ENCODE measurements at places on chromosomes 1 and 21. TPM values are rescaled to one million over a fixed set of nuclear protein-coding genes. Genes with fewer than 3 reads are reported as not detected.

OR2T33 gene
- not detected for total RNA-seq

NLRP3 gene
- total RNA-seq, result 0.97 TPM

COL18A1 gene
- total RNA-seq, result 33.7 TPM

DNA sequence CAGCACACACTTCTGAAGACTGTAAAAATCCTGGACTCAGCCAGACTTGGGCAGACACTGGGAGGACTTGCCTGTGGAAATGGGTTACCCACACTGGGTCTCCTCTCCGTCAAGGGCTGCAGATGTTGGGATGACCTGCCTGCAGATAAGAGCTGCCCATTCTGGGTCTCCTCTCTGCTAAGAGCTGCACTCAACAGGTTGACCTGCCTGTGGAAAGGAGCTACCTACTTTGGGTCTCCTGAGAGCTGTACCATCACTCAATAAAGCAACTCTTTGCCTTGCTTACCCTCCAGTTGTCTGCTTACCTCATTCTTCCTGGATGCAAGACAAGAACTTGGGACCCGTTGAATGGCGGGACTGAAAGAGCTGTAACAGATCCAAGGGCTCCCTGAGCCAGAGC lies 28.2 kb downstream of the ZCCHC17 start:
- no peak for DNase-seq

GRCh38 chr1:200629876-200630514 lies 9.4 kb upstream of the KIF14 start:
- DNase-seq, result no peak

DNA sequence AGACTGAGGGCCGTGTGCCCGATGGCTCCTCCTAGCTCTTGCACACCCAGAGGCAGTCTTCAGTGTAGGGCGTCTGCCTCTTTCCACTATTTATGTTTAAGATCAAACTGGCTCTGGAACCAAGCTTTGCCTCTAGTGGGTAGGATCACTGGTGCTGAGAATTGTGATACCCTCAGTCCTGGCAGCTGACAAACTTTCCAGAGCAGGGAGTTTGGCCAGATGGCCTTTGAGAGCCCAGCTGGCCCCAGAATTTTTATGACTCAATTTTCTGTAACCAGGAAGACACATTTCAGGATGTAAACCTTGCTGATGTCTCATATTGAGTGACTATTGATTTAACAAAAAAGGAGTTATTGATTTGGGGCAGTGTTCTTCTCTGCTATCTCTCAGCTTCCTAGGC lies 6.7 kb downstream of the COQ8A start:
- no peak for DNase-seq

GRCh38 chr1:77395051-77395450 lies 113.2 kb downstream of the AK5 start:
- no peak for DNase-seq

DNA sequence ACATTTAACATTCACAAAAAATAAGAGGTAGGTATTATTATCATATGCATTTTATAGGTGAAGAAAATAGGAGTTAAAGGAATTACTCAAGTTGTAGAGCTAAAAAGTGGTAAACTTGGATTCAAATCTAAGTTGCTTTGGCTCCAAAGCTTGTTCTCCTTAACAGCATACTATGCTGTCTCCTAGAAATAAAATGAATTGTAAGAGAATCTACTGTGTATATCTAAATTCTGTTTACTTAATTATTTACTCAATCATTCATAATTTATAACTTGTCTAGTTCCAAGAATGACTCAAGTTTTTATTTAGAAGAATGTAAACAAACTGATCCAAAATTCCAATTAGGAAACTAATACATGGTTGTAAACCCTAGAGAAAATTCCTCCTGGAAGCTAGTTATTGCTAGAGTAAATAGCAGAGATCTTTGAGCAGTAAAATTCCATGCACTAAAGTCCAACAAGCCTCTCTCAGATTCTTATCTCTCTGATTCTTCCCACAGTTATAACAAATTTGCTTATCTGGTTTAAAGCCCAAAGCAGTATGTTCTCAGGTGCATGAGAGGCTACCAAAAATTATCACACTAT lies 132.5 kb upstream of the DPT start:
- DNase-seq, result peak; percentile 36

All from fibroblast of villous mesenchyme (primary cell).